ENCODE measurements at places on chromosomes 12 and 14.

GRCh38 chr14:35819591-35820540 is 6.3 kb upstream of the BRMS1L start:
- DNase-seq = no peak

- peak; percentile 20 for DNase-seq
These were observed 44.2 kb downstream of the SOCS2 start for GRCh38 chr12:93616584-93617101.

DNA sequence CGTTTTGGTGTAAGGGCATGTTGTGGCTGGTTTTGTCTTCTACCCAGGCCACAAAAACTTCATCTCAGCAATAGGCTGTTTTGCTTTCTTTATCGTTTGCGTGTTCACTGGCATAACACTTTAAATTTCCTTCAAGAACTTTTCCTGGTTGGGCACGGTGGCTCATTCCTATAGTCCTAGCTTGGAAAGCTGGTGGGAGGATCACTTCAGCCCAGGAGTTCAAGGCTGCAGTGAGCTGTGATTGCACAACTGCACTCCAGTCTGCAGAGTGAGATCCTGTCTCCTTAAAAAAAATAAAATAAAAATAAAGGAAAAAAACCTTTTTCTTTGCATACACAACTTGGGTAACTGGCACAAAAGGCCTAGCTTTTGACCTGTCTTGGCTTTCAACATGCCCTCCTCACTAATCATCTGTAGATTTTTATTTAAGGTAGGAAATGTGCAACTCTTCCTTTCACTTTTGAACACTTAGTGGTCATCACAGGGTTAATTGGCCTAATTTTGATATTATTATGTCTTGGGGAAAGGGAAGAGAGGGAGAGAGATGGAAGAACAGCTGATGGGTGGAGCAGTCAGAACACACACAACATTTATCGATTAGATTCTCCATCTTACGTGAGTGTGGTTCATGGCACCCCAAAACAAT is 78.9 kb upstream of the PSMA6 start:
- DNase-seq = no peak

- peak; percentile 5 for DNase-seq
These were observed 73.0 kb upstream of the FICD start for GRCh38 chr12:108442067-108442466.

DNA sequence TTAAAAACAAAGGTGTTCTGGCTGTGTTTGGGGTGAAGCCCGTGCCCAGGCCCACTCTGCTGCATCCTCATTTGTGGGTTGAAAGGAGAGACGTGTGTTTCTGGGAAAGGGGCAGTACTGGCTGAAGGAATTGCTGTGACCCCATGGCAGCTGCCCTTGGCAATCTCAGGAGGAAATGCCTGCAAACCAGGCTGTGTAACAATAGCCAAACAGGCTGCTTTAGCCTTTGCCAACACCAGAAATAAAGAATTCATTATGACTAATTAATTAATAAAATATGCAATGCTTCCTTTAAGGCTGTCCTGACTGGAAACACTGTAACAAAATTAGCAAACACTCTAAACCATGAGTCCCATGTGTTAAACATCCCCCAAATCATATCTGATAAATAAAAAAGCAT is 53.0 kb upstream of the KRR1 start:
- peak; percentile 21 for DNase-seq

DNA sequence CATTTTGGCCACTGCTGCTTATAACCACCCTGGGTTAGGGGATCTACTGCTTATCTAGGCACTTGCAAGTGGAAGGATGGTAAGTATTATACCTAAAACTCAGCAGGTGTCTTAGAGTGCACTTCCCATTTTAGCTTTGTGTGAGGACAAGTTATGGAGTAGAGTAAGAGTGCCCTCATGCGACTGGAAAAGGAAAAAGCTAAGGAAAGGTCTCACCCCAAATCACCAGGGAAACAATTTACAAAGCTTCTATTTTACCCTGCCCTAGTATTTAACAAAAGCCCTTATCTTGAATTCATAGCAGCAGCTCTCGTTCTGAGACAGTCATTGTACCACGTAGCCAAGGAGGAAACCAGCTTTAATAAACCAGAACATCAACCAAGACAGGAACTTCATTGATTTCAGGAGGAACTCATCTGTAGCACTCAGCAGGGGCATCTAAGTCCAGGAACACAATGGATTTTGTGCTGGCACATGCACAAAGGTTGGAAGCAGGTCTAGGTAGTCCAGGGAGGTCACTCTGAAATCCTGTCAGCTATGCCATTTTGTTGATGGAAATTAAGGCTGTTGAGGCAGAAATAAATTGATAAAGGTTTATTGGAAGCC is 2.9 kb downstream of the RDH12 start:
- DNase-seq = peak; percentile 46

DNA sequence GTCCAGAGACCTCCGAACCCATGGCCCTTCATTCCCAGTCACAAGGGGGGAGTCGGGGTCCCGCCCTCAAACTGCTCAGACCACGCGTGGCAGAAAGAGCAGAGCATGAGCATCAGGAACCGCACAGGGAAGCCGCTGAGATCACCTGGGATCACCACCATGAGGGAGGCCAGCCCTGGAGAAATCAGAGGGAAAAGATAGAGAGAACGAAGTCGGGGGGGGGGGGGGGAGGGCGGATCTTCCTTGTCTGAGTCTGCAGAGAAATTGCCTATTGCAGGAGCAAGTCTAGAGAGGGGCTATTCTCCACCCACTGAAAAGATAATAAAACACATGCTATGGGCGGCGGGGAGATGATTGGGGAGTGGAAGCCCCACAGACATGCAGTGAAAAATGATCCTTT is 884 bp upstream of the TMEM132C start:
- no peak for DNase-seq

DNA sequence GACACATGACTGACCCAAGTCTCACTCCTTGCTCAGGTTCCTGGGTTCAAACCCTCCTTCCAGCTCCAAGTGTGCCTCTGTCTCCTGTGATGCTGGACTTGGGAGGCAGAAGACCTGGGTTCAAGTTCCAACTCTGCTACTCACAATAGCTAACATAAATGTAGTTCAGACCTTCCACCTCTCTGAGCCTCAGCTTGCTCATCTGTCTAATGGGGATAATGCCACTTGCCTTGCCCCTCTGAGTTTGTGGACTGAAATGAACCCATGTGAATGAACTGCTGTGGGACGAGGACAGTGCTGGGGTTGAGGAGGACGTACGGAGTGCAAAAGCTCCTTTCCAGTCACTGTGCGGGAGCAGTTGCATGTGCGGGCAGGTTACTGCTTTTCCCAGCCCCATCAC is 40.9 kb downstream of the ACADS start:
- no peak for DNase-seq

DNA sequence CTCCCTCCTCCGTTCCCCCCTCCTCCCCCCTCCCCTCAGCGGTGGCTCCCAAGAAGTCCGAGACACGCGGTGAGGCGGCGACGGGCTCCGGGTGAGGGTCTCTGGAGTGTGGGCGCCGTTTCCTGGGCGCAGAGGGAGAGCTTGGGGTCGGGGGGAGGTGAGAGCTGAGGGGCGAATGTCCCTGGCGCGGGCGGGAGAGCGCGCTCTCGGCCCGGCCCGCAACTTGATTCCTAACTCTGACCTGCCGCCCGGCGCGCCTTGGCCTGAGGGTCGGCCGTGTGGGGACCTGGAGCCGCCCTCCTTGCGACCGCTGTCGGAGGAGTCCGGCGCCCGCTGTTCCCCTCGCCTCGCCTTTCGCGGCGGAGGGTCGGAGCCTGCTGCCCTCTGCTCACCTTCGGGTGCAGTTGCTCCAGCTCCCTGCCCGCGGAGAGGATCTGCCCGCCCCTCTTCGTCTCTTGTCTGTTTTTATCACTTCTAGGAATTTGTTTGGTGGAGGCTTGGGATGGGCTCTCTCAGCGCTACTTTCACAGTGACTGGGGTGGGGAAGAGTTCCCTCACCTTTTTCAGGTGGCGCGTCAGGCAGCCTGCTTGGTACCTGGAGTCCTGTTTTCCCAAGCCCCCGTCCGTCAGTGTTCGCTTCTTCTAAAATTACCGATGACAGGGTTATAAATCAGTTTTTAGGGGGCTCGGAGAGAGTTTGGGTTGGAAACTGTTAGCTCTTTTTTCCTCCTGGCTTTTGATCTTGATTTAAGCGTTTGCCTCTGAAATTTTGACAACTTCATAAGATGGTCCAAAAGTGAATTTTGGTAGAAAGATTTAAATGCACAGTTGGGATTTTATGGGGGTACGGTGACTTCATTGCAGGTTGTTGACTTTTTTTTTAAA is 495 bp downstream of the ADIPOR2 start:
- no peak for DNase-seq

DNA sequence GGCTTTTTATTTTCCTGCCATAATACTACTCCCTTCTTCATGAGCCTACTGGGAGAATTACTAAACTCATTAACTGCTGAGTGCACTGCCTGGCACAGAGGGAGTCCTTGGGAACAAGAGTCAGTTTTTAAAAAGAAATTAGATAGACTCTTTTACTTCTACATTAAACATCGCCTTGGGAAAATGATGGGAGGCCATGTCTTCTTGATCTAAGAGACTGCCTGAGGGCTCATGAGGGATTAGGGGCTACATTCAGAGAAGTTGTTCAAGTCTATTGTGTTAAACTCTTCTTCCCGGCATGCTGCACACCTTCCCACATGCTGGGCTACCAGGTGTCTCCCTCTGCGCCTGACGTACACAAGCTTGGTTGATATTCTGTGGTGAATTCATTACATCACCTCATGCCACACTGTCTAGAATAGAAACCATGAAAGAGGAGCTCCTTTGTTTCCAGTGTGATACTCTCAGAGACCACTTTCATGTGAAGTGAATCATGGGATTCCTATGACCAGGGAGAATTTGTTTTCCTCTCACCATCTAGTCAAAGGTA is 1422.3 kb downstream of the AACS start:
- no peak for DNase-seq

GRCh38 chr12:26833743-26834490 is 923 bp upstream of the ITPR2 start:
- DNase-seq = no peak

DNA sequence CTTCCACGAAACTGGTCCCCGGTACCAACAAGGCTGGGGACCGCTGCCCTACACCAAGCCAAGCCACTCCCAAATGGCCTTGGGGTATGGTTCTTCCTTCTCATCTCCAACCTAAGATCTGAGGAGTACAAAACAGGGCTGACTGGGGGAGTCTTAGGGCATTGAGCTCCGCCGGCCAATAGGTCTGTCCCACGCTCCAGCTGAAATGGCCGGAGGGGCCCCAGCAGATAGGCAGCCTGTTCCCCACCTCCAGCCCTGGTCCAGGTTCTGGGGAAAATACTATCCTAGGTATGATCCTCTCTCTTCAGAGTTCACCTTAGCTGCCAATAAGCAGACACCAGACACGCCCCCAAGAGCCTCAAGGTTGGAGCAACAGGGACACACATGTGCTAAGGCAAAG is 90.2 kb downstream of the ACTN1 start:
- DNase-seq = no peak

GRCh38 chr14:99073431-99073830 is 198.6 kb downstream of the BCL11B start:
- no peak for DNase-seq

- no peak for DNase-seq
These were observed 63.2 kb downstream of the PRIMA1 start for GRCh38 chr14:93725002-93725582.

GRCh38 chr12:26869104-26869494 is 36.1 kb upstream of the ITPR2 start:
- DNase-seq = no peak

GRCh38 chr12:11630046-11630706 is 19.3 kb upstream of the ETV6 start:
- DNase-seq = no peak

GRCh38 chr12:78959556-78959955 is 95.0 kb downstream of the SYT1 start:
- DNase-seq = no peak

DNA sequence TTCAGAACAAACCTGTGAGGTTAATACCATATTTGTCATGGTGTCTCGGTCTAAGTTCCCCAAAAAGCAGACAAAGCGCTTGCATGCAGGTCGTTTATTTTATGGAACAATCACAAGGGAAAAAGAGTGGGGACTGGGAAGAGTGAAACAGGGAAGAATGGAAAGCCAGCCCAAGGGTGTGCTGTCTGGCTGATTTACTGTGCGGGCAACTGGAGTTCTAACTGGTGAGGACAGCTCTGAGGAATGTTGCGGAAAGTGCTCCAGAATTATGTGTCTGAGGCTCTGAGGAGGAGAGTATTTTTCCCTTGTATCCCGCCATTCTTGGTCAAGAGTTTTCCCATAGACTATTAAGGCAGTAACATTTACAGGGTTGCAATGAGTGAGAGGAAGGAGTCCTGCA is 465.4 kb downstream of the RMST start:
- peak; percentile 29 for DNase-seq

- DNase-seq = no peak
These were observed 413.0 kb downstream of the AEBP2 start for GRCh38 chr12:19852100-19852855.

DNA sequence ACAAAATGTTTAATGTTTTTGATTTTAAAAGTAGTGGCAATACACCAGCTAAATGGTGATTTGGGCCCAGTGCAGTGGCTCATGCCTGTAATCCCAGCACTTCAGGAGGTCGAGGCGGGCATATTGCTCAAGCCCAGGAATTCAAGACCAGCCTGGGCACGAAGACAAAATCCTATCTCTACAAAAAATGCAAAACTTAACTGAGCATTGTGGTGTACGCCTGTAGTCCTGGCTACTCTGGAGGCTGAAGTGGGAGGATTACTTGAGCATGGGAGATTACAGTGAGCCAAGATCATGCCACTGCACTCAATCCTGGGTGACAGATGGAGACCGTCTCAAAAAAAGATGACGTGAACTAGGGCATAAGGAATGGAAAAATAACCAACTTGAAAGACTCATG is 4.7 kb downstream of the RPL36AL start:
- DNase-seq = no peak

GRCh38 chr14:87679866-87680265 is 313.1 kb downstream of the GALC start:
- DNase-seq = no peak

DNA sequence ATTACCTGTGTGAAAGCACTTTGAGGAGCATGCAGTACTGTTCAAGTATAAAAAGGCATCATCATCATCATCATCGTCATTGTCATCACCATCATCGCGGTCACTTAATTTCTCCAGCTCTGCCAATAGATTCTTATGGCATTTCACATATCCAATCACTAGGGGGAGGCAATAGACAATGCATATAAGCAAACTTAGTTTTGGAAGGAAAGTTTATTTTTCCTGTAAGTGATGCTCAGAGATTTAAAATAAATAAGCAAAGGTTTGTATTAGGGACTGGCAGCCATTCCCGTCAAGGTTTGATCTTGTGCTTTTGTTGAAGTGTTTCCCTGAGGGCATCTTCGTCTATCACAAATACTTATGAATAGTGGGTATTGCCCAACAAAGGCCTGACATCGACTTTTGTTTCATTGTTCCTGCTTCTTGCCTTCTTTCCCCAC is 127.4 kb downstream of the KTN1 start:
- peak; percentile 67 for DNase-seq
